ENCODE measurements at places on chromosomes 7 and 10.

- no peak for DNase-seq
These were observed 2.1 kb upstream of the HOXA1 start for GRCh38 chr7:27097686-27098577.

DNA sequence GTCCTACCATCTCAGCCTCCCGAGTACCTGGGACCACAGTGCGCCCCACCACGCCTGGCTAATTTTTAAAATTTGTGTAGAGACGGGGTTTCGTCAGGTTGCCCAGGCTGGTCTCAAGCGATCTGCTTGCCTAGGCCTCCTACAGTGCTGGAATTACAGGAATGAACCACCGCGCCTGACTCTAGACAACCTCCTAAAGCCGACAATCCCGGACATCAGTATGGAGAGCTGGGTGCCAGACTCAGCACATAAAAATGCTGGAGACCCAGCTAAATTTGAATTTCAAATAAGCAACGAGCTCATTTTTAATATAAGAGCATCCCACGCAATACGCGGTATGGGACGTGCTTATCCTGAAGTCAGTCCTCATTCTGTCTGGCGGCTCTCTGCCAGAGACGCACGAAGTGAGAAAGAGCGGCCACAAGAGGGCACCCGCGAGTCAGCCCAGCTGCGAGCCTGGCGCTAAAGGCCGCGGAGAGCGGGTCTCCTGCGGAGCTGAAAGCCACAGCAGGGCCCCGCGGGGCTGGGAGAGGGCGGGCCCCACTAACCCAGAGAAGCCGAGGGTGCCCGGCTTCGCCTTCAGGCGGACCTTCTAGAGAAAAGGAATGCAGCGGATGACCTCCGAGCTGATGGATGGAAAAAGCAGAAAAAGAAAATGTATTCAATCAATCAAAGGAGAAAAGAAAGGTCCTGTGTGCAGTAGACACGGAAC is 7.0 kb downstream of the CALY start:
- peak; percentile 80 for DNase-seq

DNA sequence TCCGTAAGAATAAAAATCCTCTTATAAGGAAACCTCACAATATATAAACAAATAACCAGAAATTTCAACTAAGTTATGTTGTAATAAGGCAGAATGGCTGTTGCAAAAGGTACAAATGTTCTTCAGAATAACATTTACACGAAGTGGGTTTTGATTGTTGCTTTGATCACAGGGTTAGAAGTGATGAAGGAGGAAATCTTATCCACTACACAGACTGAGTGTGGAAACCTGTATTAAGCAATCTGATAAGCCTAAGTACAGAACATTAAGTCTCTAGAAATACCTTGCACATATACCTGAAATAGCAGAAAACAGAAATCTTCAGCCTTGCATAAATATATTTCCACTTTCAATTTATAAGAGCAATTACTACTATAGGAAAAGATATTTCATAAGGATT is 251.9 kb downstream of the ETV1 start:
- no peak for DNase-seq

GRCh38 chr10:22500656-22501340 is 155.5 kb downstream of the SPAG6 start:
- no peak for DNase-seq

GRCh38 chr7:80859272-80859970 is 59.4 kb downstream of the SEMA3C start:
- no peak for DNase-seq

GRCh38 chr10:12663863-12664262 is 314.5 kb downstream of the CAMK1D start:
- no peak for DNase-seq

DNA sequence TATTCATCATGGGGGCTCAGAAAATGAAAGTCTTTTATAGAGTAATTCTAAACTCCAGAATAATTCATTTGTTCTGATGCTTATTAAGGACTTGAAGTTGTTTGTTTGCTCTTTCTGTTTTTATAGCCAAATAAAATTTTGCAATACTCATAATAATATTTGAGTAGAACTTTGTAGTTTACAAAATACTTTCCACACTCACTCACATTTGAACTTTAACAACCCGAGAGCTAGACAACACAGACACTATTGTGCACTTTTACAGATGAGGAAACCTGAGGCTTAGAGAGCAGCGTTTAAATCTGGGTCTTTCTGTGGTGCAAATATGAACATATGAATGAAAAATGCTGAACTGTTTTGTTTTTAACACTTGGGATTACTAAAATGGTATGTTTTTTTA is 126.8 kb downstream of the KAT6B start:
- DNase-seq, result no peak

Data from stimulated activated CD8-positive, alpha-beta memory T cell treated with anti-CD3 and anti-CD28 coated beads, Interleukin-4, amount 100 ng/mL, for 1 hour (primary cell).